ENCODE measurements at places on chromosomes 7 and 10.

DNA sequence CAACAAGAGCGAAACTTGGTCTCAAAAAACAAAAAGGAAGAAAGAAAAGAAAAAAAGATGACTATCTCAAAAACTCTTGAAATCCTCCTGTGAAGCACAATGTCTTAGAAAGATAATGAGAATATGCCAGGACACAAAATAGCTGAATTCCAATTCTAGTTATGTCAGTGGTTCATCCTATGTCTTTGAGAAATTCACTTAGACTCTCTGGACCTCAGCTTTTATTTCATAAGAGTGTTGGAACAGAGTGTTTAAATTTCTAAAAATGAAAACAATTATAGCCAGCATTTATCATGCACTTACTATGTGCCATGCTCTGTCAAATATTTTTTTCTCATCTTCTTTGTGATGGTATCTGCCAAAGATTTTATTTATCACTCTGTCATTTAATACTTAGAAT lies 13.3 kb upstream of the HYCC1 start:
- no peak for DNase-seq

DNA sequence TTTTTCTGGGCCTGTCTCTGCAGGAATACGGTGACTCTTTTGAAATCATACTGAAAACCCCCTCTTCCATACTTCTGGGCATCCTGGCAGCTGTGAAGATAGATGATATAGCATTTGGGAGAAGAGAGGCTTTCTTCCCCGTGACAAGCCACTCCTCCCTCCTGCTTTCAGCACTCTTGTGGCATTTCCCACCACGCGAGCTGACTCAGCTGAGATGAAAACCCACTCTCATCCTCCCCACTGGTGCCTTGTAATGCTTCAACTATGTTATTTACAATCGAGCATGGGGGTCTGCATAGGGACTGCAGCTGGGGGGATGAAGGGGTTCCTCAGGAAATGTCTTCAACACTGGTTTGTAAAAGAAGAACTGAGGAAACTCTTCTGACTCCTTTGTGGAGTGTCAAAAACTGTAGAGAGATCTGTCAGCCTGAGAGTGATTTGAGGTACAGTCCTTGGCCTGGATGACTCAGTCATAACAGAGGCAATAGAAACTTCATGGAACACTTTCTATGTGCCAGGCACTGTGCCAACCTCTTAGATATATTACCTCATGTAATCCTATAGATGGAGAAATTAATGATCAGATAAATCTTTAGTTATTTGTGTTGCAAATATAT lies 1.7 kb upstream of the TBATA start:
- no peak for DNase-seq

GRCh38 chr10:95125582-95125981 lies 56.3 kb upstream of the CYP2C8 start:
- DNase-seq = no peak

GRCh38 chr7:116100626-116101025 lies 70.1 kb upstream of the TFEC start:
- no peak for DNase-seq

DNA sequence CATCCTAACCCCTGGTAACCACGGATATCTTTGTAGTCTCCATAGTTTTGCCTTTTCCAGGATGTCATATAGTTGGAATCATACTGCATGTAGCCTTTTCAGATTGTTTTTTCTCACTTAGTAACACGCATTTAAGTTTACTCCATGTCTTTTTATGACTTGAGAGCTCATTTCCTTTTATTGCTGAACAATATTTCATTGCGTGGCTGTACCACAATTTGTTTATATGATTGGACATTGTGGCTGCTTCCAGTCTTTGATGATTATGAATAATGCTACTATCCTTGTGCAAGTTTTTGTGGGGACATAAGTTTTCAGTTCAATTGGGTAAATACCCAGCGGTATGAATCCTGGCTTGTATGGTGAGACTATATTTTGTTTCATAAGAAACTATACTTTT lies 60.8 kb downstream of the AOAH start:
- no peak for DNase-seq

- no peak for DNase-seq
These were observed 9.4 kb upstream of the ZC3HAV1 start for GRCh38 chr7:139118805-139119485.

- no peak for DNase-seq
These were observed 7.8 kb upstream of the SFTPA1 start for GRCh38 chr10:79602953-79603352.

GRCh38 chr10:45053569-45054100 lies 52.9 kb downstream of the ZNF22 start:
- no peak for DNase-seq

DNA sequence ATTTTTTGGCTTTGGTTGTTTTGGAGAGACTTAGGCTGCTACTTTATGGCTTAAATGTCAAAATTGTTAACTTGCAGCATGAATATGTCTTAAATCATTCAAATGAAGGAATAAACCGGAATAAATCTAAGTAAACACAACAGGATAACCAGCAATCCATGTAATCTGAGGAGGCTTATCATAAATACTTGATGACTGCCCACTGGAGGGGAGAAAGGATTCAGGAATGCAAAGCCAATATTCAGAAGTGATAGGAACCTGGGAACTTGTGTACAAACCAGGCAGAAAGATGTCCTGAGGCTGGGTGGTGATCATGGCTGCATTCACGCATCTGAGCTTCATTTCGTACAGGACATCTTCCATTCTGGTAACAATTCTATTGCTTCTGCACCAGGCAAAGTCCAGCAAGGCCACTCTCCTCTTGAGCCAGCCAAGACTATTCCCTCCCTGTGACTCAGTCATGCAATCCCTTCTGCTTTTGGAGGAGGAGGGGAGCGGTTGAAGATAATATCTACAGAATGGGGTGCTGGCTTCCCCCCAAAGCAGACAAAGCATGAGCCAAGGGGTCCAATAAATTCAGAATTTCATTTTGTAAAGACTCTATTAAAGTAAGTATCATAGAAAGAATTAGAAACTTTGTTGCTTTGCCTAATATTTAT lies 374.5 kb downstream of the PHTF2 start:
- no peak for DNase-seq

- DNase-seq = peak; percentile 82
These were observed 465 bp downstream of the SEPHS1 start for GRCh38 chr10:13347500-13348156.

GRCh38 chr7:143456992-143457793 lies 13.9 kb downstream of the TAS2R60 start:
- DNase-seq = no peak

DNA sequence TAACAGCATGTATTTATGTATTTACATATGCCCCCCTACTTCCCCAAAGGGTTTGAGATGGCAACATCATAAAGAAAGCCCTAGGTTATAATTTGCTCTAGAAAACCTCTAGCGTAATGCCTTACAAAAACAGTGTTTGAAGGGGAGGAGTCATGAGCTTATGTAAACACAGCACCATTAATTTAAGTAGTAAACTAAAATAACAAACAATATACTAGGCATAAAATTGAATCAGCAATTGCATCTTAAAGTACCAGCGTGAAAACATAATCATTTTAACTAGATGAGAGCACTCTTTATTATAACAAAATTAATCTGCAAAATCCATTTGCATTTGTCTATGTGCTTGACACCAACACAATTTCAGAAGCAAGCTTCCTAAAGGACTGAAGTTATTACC lies 507.2 kb upstream of the NRP1 start:
- DNase-seq = no peak

- no peak for DNase-seq
These were observed 8.0 kb downstream of the FLNC start for GRCh38 chr7:128838109-128838779.

GRCh38 chr10:110158051-110159005 lies 49.1 kb upstream of the MXI1 start:
- no peak for DNase-seq

DNA sequence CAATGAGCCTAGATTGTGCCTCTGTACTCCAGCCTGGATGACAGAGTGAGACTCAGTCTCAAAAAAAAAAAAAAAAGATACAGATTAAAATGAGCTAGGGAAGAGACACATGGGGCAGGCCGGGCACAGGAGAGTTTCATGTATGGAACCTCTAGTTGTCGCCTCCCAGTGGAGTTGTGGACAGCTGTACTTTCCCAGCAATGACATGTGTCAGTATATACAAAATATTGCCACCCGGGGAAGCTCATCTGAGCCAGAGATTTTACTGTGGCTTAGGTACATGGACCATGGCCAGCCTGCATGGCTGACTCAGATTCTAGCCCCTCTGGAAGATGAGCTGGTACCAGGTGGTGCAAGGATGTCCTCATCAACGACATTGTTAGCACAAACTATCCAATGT lies 87.4 kb downstream of the COL26A1 start:
- DNase-seq = no peak

- DNase-seq = peak; percentile 1
These were observed 2.2 kb downstream of the GPRIN2 start for GRCh38 chr10:46554166-46554781.

- DNase-seq = no peak
These were observed 151.1 kb downstream of the SEM1 start for GRCh38 chr7:96558530-96558929.

DNA sequence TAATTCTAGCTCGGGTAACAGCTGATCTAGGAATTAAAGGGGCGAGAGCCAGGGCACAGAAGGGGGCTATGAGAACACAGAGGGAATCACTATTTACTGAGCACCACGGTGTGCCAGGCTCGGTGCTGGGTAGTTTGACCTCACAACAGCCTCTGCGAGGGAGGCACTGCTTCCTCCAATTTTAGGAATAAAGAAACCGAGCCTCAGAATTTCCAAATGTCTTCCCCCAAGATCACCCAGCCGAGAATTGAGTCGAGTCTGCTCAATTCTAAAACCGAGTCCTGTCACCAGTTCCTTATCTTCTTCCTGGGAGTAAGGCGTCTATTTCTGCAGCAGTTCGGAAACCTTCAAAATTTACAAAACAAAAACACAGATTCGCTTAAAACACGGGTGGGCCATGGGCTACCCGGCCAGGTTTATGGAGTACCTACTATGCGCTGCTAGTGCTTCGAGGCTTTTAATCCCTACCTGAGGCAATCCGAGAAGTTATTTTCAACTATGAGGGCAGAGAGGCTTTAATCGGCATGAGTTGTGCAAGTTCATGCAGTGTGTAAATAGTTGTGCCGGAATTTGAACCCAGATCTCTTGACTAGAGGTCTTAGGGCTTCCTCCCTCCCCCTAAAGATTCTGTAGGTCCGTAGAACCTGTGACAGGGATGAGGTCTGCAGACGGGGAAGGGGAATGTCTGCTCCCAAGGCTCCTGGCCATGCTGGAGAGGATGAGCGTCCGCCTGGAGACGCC lies 872 bp upstream of the HMX2 start:
- DNase-seq = no peak

- no peak for DNase-seq
These were observed 491.3 kb downstream of the RPS24 start for GRCh38 chr10:78524941-78525340.

- DNase-seq = no peak
These were observed 90.0 kb downstream of the ST7 start for GRCh38 chr7:117043108-117043825.

DNA sequence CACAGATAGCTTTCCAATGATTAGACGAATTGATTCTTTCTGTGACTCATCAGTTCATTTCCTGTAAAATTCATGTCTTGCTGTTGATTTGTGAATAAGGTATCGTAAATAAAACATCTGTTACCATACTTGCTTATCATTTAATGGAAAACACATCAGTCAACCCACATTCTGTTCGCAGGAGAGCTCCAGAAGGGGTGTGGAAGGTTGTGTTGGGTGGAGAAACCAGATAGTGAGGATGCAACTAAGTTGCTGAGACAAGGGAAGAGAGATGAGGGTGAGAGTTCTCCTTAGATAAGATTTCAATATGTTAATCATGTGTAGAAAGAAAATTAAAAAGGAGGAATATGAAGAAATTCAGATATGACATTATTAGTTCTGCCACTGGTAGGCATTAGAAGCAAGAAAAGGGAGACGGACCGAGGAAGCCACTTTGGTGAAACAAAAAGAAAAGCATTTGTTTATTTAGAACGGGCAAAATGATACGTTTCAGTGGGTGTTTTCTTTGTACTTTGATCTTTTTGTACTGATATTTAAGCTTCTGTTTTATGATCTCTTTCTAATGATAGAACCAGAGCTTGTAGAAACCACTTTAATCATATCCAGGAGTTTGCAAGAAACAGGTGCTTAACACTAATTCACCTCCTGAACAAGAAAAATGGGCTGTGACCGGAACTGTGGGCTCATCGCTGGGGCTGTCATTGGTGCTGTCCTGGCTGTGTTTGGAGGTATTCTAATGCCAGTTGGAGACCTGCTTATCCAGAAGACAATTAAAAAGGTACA lies 7.8 kb downstream of the CD36 start:
- no peak for DNase-seq

DNA sequence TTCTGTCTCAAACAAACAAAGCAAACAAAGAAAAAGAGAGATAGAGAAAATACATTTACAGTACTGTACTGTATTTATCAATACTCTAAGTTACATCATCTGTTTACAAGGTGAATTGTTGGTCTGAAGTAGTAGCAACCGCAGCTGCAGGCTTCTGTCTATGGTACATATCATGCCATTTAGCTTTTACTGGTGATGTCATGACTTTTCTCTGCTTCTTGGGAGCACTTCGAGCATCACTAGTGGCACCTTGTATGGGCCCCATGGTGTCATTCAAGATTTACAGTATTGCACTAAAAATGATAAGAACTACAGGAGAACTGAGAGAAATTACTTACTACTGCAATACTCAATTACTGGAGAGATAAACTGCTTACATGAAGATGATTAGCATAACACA lies 826.9 kb downstream of the CNTNAP2 start:
- DNase-seq = no peak

DNA sequence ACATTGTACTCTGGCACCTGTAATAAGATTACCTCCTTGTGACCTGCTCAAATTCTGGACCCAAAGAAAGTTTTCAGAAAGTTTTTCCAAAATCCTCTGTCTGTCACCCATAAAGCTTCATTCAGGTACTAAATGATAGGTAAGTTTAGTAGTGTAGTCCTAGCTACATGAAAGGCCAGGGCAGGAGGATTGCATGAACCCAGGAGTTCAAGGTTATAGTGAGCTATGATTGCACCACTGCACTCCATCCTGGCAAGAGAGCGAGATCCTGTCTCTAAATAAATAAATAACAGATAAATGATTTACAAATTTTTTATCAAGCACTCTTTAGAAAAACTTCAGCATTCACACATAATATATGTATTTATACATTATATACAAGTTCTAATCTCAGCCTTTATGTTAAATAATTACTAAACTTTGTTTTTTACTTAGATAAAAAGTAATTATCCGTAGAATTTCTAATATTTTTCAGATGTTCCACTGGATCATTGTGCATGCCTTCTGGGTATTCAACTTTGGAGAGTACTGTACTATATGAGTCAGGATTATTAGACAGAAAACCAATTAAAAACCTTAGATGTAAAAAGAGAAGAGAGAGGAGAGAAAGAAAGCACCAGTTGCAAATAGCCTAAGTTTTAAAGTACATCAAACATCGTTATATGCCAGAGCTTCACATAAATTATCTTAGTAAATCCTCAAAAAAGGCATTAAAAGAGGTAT lies 363.0 kb downstream of the LRRTM3 start:
- DNase-seq = no peak

GRCh38 chr7:16636555-16637101 lies 8.9 kb downstream of the ANKMY2 start:
- no peak for DNase-seq

- peak; percentile 92 for DNase-seq
These were observed 91.7 kb downstream of the WDR11 start for GRCh38 chr10:120942806-120943413.

Data from nephron progenitor cell (in vitro differentiated cells).